NCI-H1417 treated with DMSO at 0.1 percent for 48 hours (cell line): ENCODE measurements at places on chromosomes 7 and 10.

GRCh38 chr7:18450019-18450418, 45.5 kb upstream of the HDAC9 start:
- no peak for DNase-seq

- no peak for DNase-seq
Measured at GRCh38 chr7:116933465-116933864, 19.8 kb upstream of the ST7 start.

GRCh38 chr10:77448226-77448625, 189.4 kb downstream of the KCNMA1 start:
- DNase-seq, result peak; percentile 3

GRCh38 chr7:17497136-17497535, 198.7 kb downstream of the AHR start:
- no peak for DNase-seq

GRCh38 chr10:62853710-62854109, 37.5 kb upstream of the EGR2 start:
- no peak for DNase-seq

DNA sequence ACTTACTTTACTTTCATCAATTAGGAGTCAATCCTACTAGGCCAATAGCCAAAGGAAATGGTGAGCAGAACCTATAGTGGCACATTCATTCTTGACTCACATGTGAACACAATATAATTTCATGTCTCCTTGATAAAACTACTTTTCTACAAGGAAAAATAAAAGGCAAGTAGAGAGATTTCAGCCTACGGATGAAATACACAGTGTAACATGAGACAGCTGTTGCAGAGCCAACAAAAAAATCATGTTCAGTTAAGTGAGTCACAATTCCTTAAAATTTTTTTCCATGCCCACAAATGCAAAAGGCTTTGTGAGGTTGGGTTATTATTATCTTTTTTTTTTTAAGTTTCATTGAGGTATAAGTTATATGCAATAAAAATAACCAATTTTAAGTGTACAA, 54.8 kb downstream of the GPR141 start:
- no peak for DNase-seq

DNA sequence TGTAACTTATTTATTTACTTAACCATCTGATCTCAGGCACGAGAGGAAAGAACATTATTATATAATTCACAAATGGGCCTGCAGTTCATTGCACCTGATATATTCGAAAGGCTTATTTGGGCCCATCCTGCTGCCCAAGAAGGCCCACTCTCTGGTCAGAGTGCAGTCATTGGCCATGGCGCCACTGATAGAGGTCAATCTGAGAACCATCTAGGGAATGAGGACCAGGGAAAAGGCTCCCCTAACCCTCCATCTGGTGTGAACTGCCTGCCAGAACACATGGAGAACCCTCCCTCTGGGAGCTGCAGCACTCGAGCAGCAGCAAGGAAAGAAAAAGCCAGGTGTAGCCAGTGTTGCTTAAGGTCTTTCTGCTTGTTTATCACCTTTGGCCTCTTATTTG, 136.6 kb downstream of the REEP3 start:
- DNase-seq, result no peak

DNA sequence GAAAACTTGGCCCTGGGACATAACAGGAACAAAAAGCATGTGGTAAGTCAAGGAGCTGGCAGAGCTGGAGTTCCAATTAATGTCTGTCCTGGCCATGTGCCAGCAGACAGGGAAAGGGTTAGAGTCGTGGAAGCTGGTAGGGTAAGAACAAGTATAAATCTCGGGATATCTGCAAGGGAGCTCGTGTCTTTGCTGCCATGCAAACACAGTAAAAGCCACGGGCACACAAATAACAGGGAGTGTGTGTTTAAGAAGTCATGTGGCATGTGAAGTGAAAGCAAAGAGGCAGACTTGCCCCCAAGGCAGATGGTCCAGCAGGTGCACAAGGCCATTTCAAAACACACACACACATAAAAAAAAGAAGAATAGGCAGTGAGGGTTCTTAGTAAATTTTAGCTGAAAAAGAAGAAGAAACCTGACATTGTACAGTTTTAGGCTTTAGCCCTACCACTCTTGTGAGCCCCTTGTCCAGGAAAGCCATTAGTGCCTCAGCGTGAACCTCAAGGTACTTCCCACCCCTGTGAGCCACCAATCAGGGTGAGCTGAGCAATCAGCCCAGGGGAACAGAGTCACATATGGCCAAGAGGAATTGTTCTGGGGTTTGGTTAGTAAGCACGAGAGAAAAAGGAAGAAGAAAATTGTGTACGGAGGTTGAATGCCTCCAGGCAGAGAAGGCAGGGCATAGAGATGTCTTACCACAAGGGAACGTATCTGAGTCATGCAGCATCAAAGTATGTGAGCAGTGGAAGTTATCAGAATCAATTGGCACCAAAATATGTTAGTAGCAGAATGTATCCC, 32.8 kb upstream of the ARHGAP12 start:
- no peak for DNase-seq
